ENCODE measurements at places on chromosomes 11 and 22.

GRCh38 chr11:101929294-101929915 lies 13.1 kb upstream of the ANGPTL5 start:
- no peak for DNase-seq

GRCh38 chr22:37370306-37370979 lies 56.8 kb downstream of the ELFN2 start:
- no peak for DNase-seq

- no peak for DNase-seq
These were observed 19.3 kb upstream of the IL10RA start for GRCh38 chr11:117966908-117967307.

- no peak for DNase-seq
These were observed 445.1 kb upstream of the ISX start for GRCh38 chr22:34620832-34621231.

DNA sequence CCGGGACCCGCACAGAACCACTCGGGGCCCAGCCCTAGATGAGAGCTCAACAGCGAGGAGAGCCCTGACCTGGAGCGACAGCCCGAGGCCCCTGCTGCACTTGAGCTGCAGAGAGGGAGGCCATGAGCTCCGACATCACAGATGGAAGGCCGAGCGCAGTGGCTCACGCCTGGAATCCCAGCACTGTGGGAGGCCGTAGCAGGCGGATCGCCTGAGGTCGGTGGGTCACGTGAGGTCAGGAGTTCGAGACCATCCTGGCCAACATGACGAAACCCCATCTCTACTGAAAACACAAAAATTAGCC lies 13.8 kb upstream of the BRSK2 start:
- no peak for DNase-seq

DNA sequence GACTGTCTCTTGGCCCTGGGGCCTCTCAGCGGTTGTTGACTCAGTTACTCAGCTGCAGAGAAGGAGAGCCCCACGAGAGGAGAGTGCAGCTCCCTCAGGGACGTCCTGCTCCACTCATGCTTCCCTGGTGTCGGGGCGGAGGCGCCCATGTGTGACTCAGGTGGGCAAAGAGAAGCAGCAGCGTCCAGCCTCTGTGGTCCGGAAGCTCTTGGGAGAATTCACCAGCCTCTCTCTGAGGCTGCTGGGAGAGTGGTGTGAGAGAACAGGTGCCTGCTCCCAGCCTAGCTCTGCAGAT lies 25.7 kb downstream of the GLB1L2 start:
- no peak for DNase-seq

DNA sequence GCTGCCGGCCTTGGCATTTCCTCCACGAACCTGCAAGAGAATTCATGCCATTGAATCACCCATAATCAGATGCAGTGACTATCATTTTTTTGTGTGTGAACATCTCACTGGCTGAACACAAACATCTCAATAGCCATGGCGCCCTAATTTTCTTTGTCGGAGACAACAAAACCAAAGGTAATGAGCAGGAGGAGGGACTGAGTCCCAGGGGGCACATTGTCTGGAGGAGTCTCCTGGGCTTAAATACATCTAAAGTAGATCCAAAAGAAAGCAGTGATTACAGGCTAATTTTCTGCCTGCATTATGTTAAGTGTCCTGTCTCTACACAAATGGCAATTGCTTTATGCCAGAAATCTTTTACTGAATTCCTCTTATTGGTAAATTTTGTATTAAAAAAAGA lies 113.5 kb downstream of the NTM start:
- no peak for DNase-seq

DNA sequence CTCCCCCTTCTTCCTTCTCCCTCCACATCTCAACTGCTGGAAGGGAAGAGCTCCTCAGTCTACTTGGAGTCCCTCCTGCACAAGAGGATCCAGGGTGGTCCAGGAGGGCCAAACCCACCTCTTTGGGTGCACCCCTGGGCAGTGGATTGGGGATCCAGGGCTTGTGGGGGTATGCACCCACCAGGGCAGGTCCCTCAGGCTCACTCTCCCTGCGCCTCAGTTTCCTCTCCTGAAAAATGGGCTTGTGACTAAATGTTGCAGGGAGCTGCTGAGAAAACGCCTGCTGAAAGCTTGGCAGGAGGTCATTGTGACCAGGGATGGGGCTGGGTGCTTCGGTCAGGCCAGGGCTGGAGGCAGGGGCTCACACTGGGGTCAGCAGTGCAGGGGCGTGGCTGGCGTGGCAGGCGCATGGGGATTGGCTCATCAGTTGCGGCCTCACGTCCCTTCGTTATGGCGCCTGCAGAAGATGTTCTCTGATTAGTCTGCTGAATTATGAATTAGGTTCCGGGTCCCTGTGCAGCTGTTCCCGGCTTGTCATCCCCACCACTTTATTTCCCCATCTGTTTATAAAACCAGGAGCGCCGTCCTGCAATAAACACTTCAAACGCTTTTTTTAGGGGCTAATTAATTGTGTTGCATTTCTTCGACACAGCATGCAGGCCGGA lies 25.7 kb upstream of the CCDC188 start:
- DNase-seq, result no peak

DNA sequence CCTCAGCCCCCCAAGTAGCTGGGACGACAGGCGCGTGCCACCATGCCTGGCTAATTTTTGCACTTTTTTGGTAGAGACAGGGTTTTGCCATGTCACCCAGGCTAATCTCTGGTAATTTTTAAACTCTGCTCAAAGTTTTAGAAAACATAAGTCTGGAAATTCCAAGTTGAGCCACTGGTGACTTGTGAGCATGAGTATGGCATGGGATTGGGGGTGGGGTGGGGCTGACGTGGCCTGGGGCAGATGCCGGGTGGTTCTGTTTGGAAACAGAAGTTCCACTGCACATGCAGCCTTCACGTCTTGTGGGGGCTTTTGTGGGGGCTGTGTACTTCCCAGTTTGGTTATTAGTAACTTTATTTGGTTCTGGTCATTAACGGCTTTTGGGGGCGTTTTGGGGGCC lies 67.3 kb downstream of the PTPRJ start:
- DNase-seq, result no peak

DNA sequence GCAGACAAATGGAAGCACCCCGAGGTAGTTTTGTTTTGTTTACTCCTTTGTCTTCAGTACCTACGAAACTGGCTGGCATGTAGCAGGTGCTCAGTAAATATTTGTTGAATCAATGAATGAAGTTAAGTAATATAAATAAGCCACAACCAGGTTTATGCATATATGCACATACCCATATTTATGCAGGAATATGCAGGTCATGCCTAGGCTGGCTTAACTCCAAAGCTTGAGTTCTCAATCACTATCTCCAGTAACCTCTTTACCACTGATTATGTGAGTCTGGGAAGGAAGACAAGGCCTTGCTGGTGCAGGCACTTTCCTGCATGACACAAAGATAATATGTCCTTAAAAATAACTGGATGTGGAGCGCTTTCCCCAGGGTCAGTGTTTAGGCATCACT lies 27.5 kb downstream of the ARL14EP start:
- no peak for DNase-seq

GRCh38 chr11:68683536-68684384 lies 584 bp upstream of the GAL start:
- DNase-seq, result no peak

DNA sequence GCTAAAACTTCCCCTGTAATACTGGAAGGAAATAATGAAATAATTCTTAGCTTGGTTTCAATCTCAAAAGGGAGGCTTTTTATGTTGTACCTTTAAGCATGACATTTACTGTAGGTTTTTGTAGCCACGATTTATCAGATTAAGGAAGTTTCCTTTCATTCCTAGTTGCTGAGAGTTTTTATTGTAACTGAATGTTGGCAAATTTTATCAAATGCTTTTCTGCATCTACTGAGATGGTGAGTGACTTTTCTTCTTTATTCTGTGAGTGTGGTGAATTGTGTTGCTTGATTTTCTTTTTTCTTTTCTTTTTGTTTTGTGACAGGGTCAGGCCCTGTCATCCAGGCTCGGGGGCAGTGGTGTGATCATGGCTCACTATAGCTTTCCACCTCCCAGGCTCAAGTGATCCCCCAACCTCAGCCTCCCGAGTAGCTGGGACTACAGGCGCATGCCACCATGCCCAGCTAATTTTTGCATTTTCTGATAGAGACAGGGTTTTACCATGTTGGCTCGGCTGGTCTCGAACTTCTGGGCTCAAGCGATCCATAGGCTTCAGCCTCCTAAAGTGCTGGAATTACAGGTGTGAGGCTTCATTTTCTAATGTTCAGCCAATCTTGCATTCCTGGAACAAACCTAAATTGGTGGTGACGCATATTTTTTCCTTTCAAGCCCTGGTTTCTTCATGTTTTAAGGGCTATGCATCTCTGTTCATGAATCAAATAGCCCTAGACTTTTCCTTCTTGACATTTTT lies 26.2 kb downstream of the SUSD2 start:
- DNase-seq, result no peak

DNA sequence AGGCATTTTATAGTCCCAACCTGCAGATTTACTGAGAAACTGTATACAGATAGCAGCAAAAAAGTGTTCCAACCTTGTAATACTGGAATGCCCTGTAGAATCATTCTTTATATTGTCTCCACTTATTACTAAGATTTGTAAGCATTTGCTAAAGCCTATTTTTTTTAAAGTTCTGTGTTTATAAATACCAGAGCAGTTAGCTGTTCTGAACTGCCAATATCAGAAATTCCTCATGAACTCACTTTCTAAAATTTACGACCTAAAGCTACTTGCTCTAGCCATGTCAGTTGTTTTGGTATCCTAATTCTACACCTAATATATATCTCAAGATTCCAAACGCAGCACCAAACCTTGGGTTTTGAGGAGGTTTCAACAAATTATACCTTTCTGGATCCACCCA lies 103.2 kb downstream of the C11orf65 start:
- DNase-seq, result no peak

Data from esophagus squamous epithelium (tissue), 5 donors.